Ureter (tissue), 1 donor: ENCODE measurements at places on chromosomes 2 and 18. TPM values are rescaled to one million over a fixed set of nuclear protein-coding genes. Genes with fewer than 3 reads are reported as not detected.

Gene AGXT
- 0.31 TPM for total RNA-seq

Gene EML6
- 5.4 TPM for total RNA-seq

Gene SMYD1
- total RNA-seq: not detected

Gene PREPL
- total RNA-seq: 72.2 TPM

Gene GREB1
- 5.1 TPM for total RNA-seq

Gene IGFBP5
- total RNA-seq: 697 TPM

Gene LHCGR
- total RNA-seq: not detected

Gene MC4R
- not detected for total RNA-seq

Gene IL1F10
- total RNA-seq: not detected

Gene TM4SF20
- total RNA-seq: not detected

Gene SLC40A1
- 39.9 TPM for total RNA-seq

Gene GPC1
- 88.1 TPM for total RNA-seq

Gene DSC2
- 5.1 TPM for total RNA-seq
